ENCODE measurements at places on chromosomes 11 and 22. TPM values are rescaled to one million over a fixed set of nuclear protein-coding genes. Genes with fewer than 3 reads are reported as not detected.

The RNASEH2C gene
- total RNA-seq, result 43.7 TPM

The TUBA8 gene
- 1.1 TPM for total RNA-seq

The ANGPTL5 gene
- total RNA-seq, result not detected

The TMPRSS4 gene
- total RNA-seq, result 234 TPM

The OR5B12 gene
- total RNA-seq, result not detected

The SLC22A6 gene
- total RNA-seq, result 2.4 TPM

The CTSF gene
- 58.0 TPM for total RNA-seq

The KCTD14 gene
- 13.7 TPM for total RNA-seq

The MFRP gene
- not detected for total RNA-seq

The SART1 gene
- total RNA-seq, result 48.6 TPM

The EFCAB6 gene
- 11.8 TPM for total RNA-seq

The PNPLA3 gene
- 0.54 TPM for total RNA-seq

The MRGPRX4 gene
- total RNA-seq, result not detected

The SHANK3 gene
- total RNA-seq, result 40.5 TPM

The DGAT2 gene
- total RNA-seq, result 1.4 TPM

The PGM2L1 gene
- 11.5 TPM for total RNA-seq

The FADS3 gene
- total RNA-seq, result 58.2 TPM

The AIFM3 gene
- total RNA-seq, result 3.1 TPM

The B4GAT1 gene
- total RNA-seq, result 21.7 TPM

The TH gene
- total RNA-seq, result not detected

The LINC01488 gene
- total RNA-seq, result not detected

The OLFML1 gene
- 7.6 TPM for total RNA-seq

The MIOX gene
- total RNA-seq, result 3.5 TPM
